ENCODE measurements at places on chromosomes 5 and 9. TPM values are rescaled to one million over a fixed set of nuclear protein-coding genes. Genes with fewer than 3 reads are reported as not detected.

- peaks cover 64% of the 10 kb centered on the region for H3K4me1 ChIP-seq
- H3K27ac ChIP-seq: peak overlapping the region; percentile 23
- DNase-seq: no peak
Measured at GRCh38 chr9:6788162-6789016, 30.6 kb downstream of the KDM4C start.

DNA sequence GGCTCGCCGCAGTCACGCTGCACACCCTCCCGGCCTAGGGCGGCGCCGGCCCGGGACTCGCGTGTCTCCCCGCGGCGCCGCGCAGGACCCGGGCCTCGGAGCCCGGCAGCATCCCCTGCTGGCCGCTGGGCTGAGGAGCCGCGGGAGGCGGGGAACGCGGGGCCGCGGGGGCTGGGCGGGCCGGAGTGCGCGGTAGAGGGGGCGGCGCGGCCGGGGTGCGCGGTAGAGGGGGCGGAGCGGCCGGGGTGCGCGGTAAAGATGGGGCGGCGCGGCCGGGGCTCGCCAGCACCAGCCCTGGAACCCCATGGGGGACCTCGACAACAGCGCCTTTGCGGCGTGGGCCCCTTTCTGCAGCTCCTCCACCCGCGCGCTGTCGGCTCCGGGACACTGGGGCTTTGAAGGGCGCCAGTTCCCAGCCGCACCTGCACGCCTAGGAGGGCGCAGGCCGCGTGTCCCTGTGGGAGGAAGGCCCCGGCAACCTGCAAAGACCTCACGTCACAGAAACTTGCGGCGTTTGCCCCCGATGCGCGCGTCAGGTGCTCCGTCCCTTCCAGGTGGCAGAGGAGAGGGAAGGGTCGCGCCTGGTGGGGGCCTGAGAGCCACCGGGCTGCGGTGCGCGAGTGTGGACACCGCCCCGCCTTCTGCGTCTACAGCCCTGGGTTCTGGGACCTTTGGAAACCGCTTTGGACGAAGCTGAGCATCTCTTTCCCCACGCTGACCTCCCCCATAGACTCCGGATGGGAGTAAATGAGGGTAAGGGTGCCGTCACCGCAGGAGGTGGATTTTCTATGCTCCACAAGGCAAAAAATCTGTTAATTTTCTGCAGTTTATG is 49.6 kb downstream of the NSUN2 start:
- peak; percentile 11 for DNase-seq
- H3K4me1 ChIP-seq: peaks cover 1% of the 10 kb centered on the region
- no peaks in the 10 kb centered on the region for H3K36me3 ChIP-seq
- no peak overlapping the region for H3K4me3 ChIP-seq
- H3K27ac ChIP-seq: no peak overlapping the region
- peaks cover 19% of the 10 kb centered on the region for H3K27me3 ChIP-seq

DNA sequence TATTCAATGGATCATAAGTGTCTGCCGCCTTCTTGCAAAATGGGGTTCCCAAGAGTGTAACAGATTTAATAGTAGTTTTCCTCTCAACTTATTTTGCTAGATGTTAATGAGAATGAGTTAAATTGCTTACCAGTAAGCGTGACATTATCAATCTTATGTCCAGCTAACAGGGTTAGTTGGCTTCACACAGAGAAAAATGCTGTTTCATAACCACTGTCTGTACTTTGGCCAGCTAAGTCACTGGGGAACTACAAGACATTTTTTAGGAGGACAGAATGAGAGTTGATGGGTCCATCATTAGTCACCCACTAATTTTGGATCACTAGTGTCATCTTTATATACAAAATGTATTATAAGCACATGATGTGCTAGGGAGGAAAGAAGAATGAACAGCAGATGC is 1.4 kb downstream of the CDC37L1 start:
- no peaks in the 10 kb centered on the region for H3K27me3 ChIP-seq
- H3K4me1 ChIP-seq: peaks cover 11% of the 10 kb centered on the region
- no peak overlapping the region for H3K27ac ChIP-seq
- DNase-seq: no peak
- H3K36me3 ChIP-seq: peaks cover 6% of the 10 kb centered on the region

GRCh38 chr9:114395334-114395617 is 7.5 kb upstream of the AKNA start:
- peak overlapping the region; percentile 5 for H3K4me3 ChIP-seq
- peaks cover 52% of the 10 kb centered on the region for H3K4me1 ChIP-seq
- H3K36me3 ChIP-seq: peaks cover 3% of the 10 kb centered on the region
- DNase-seq: no peak
- H3K27ac ChIP-seq: peak overlapping the region; percentile 70

DNA sequence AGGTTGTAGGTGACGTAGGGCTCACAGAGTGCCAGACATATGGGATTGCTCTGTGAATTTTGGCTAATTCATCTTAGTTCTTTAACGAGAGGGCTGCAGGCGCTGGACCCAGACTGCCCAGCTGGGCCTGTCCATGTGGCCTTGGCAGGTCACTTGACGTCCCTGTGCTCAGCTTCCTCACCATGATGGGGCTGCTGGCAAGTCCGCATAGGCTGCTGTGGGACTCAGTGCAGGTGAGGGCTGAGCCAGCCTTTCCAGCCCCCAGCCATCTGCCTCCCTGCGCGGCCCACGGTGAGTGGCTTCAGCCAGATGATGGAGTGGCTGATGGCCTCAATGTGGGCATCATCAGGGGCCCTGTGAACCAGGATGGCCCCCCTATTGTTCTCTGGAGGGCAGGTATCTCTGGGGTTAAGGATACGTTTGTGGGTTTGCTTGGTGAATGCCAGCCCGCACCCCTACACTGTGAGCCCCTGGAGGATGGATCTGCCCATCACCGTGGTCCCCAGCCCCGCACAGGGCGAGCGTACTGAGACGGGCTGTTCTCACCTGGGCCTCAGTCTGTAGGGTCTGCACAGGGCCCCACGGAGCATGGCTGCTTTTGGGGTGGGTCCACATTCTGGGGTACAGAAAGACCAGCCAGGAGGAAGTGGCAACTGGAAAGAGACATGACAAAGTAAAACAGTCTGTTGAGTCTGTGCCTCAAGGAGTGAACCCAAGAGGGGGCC is 3.7 kb downstream of the CARD19 start:
- H3K4me1 ChIP-seq: peaks cover 64% of the 10 kb centered on the region
- peaks cover 2% of the 10 kb centered on the region for H3K27me3 ChIP-seq
- H3K27ac ChIP-seq: peak overlapping the region; percentile 20
- no peak for DNase-seq
- H3K4me3 ChIP-seq: peak overlapping the region; percentile 64
- H3K36me3 ChIP-seq: peaks cover 10% of the 10 kb centered on the region

LHX3 gene
- not detected for polyA plus RNA-seq

All from immature natural killer cell (primary cell).